Colonic mucosa (tissue), 4 donors: ENCODE measurements at places on chromosomes 13 and 19. TPM values are rescaled to one million over a fixed set of nuclear protein-coding genes. Genes with fewer than 3 reads are reported as not detected.

- no peak for DNase-seq
These were observed 7.1 kb downstream of the ZNF20 start for GRCh38 chr19:12133069-12133468.

DNA sequence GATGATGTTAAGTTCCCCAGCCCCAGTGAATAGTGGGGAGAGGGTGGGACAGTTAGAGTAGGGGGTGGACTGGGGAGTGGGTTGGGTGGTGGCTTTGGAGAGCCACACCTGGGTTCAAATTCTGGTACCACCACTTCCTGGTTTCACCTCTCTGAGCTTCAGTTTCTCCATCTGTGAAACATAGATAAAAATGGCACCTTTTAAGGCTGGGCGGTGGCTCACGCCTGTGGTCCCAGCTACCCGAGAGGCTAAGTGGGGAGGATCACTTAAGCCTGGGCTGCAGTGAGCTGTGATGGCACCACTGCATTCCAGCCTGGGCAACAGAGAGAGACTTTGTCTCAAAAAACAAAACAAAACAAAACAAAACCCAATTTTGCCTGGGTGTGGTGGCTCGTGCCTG, 5.9 kb downstream of the VAV1 start:
- no peak for DNase-seq

DNA sequence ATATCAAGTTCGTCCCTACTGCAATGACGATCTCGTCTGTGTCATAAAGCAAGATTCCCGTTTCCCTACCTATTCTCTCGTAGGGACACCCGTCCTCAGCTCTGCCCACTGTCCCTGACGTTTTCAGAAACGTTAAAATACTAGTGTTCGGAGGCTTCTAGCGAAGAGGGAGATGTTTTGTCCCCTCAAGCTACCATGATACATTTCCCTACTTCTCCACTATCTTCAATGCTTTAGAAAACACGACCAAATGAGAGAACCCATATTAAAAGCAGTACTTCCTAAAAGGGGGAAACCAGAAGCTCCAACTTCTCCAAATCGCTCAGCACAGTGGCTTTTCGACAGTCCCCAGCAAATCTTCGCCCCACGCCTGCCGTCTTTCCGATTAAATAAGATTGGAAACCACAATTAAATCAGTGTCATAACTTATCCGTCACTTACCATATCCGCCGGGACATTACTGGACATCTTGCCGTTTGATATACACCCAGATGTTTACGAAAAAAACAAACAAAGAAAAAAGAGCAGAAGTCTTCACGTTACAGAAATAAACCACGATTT, 1.3 kb downstream of the UBL3 start:
- peak; percentile 43 for DNase-seq

DNA sequence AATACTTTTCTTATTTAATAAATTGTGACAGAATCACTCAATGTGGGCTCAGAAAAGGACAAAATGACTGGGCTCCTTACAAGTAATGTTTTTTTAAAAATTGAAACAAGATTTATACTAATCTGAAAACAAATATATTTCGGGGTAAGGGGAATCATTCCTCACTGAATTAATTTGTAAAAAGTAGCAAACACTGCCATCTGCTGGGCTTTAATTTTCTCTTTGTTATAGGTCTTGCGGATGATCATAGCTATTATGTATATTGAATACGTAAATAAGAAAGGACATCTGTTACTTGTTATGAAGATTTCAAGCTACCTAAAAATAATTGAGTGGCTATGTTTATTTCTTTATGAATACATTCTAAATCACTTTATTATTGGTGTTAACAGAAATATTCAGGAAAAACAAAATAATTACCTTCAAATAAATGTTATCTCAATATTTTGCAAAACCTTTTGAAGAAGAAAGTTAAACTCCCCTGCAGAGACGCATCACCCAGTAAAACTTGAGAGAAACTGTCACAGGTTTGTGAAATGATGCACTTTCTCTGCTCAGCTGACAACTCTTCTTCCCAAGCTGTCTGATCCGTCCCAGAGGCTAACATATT, 17.8 kb upstream of the ENOX1 start:
- DNase-seq = peak; percentile 24

DNA sequence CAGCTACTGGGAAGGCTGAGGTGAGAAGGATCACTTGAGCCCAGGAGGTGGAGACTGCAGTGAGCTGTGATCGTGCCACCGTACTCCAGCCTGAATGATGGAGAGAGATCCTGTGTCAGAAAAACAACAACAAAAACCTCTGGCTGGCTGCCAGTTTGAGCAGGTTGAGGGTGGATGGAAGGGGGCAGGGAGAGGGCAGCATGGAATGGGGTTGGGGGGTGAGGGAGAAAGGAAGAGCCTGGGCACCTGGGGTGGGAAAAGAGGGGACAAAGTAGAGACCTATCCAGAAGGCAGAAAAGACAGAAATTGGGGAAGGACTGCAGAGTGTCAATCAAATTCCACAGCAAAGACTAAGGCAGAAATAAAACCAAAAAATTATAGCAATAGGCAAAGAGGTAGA, 4.7 kb downstream of the SLC1A5 start:
- DNase-seq = no peak

Gene PRTN3
- not detected for total RNA-seq

Gene KLF1
- total RNA-seq = 0.25 TPM

GRCh38 chr19:7272856-7273578, 21.2 kb downstream of the INSR start:
- DNase-seq = no peak

Gene FPR3
- total RNA-seq = 1.3 TPM

DNA sequence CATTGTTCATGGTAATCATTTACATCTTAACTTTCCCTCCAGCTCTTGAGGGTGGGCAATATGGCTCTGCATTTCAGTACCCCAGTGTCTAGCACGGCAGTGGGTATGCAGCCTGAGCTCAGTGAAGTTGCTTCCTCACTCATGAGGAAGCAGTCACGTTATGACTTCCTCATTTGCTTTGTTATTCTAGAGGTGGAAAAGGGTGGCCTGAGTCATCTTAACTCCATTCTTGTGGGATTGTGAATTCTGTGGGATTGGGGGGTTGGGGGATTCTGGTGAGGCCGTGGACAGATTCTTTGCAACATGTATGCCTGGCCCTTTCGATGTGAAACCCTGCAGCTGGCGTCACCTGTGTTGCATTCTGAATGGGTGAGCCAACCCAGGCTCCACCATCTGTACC, 406.7 kb upstream of the ZNF507 start:
- DNase-seq = no peak

Gene CATSPERD
- total RNA-seq = not detected

- DNase-seq = no peak
These were observed 1.8 kb downstream of the INSR start for GRCh38 chr19:7292352-7292949.

DNA sequence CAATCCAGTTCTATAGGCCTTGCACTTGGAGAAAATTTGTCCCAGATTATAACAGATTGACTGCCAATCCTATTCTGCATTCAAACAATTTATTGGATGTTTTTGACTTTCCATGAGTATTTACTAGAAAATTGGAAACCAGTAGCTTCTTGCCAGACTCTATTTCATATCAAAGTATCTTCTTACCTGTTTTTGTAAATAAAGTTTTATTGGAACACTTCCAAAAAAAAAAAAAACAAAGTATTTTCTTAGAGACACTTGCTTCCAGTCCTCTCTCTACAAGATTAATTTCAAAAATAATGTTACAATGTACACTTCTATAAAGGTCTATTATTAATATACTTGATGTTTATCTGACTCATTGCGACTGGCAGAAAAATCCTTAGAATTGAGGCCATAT, 209.2 kb upstream of the PCDH9 start:
- no peak for DNase-seq

Gene CEACAM8
- total RNA-seq = 0.85 TPM

Gene PTH2
- not detected for total RNA-seq

- peak; percentile 37 for DNase-seq
These were observed 18.2 kb downstream of the IL17D start for GRCh38 chr13:20721454-20722357.

Gene SOX1
- total RNA-seq = not detected

GRCh38 chr19:44596428-44597130, 16.8 kb upstream of the IGSF23 start:
- peak; percentile 75 for DNase-seq

Gene DBP
- 4.7 TPM for total RNA-seq

GRCh38 chr13:25702386-25702785, 330.6 kb downstream of the ATP8A2 start:
- no peak for DNase-seq

Gene SGCG
- total RNA-seq = 0.15 TPM

Gene RNF113B
- not detected for total RNA-seq

DNA sequence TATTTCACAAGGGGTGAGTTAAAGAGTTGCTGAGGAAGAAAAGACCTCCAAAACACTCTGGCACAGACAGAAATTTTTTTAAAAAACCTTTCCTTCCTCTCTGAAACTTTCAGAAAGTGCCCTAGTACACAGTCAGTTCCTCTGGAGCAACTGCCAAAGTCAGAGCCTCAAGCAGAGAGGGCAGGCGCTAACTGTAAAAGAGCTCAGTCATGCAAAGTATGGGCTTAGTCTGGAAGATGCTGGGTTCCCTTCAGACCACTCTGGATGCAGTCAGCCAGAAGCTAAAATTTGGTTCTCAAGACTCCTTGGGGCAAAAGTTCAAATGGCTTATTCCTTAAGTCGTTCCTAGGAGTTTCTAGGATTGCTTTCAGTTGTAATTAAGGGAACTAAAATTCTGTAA, 671.6 kb downstream of the PCDH9 start:
- no peak for DNase-seq

Gene CPB2
- total RNA-seq = not detected

Gene NLRP5
- total RNA-seq = not detected

DNA sequence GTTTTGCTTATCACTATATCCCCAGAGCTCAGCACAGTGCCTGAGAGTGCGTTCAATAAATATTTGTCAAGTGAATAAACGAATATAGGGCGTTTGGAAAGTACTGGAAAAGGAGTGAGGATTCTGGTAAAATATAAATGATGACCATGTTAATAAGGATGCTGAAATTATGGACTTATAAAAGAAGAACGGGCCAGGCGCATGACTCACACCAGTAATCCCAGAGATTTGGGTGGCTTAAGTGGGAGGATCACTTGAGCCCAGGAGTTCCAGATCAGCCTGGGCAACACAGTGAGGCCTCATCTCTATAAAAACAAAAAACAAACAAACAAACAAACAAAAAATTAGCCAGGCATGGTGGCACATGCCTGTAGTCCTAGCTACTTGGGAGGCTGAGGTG, 198.1 kb downstream of the VWA8 start:
- no peak for DNase-seq

Gene DEDD2
- 27.0 TPM for total RNA-seq

DNA sequence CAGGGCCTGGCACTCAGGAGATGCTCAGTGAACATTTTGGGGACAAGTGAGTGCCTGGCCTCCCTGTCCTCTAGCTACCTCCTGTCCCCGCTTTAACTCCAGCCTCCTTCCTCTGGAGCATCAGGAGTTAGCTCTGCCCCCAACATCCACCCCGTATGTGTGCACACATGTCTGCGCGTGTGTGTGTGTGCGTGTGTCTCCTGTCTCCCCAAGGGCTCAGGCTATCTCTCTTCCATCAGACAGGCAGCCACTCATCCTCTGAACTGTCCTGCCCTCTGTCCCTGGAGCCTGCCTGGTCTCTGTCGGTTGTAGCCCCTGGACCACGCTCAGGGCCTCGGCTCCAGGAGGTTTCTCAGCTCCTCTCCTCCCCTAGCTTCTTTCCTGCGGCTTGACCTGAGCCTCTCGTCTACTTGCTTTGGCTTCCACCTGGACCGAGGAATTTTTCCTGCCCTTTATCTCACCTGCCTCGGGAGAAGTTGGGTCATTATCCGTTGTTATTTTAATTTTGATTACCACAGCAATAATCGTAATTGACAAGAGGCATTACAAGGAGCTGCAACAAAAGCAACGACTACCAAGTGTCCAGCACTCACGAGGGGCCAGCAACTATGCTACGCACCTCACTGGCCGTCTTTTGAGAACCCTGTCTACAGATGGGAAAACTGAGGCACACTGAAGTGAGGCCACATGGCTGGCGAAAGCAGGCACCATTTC, 32.0 kb upstream of the ASF1B start:
- no peak for DNase-seq

- DNase-seq = no peak
These were observed at the start of gene FXYD7 for GRCh38 chr19:35143231-35143715. Gene FXYD7 (plus strand): TSS chr19:35143255. CDS start chr19:35143334, 79 bp downstream.

DNA sequence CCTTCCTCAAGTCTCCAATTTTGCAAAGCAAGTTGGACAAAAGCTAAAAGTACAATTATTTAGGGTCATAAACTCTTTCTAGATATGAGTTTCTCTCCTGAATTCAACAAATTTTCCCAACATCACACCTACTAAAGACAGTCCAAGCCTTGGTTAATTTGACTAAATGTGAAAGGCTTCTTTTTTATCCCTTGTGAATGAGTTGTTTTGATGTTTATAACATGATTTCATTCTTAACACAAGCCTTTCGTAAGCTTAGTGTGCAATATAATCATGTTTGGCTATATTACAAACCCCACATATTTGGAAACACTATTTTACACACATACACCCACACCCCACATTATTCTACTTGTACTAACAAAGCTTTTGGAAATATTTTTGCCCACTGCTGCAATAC, 57.3 kb downstream of the ZC3H13 start:
- no peak for DNase-seq

- no peak for DNase-seq
These were observed 51.1 kb downstream of the LMO7 start for GRCh38 chr13:75687150-75687763.

GRCh38 chr19:10858204-10858828, 10.1 kb downstream of the C19orf38 start:
- DNase-seq = no peak

- DNase-seq = peak; percentile 60
These were observed 2.1 kb upstream of the CDX2 start for GRCh38 chr13:27971236-27971645.

GRCh38 chr19:1648459-1648849, 4.0 kb downstream of the TCF3 start:
- no peak for DNase-seq
